Immature natural killer cell (primary cell): ENCODE measurements at places on chromosomes 5 and 9. TPM values are rescaled to one million over a fixed set of nuclear protein-coding genes. Genes with fewer than 3 reads are reported as not detected.

Gene IRX1
- not detected for polyA plus RNA-seq

Gene AGXT2
- polyA plus RNA-seq, result not detected

Gene HACD4
- 6.7 TPM for polyA plus RNA-seq

Gene FYB1
- 50.6 TPM for polyA plus RNA-seq

Gene TSSK1B
- not detected for polyA plus RNA-seq

Gene PNPLA7
- polyA plus RNA-seq, result 0.53 TPM

Gene SLC27A6
- polyA plus RNA-seq, result not detected

Gene SLC34A3
- polyA plus RNA-seq, result not detected

Gene FAM219A
- polyA plus RNA-seq, result 1.6 TPM

Gene CCNO
- polyA plus RNA-seq, result not detected

Gene DBH
- polyA plus RNA-seq, result not detected

DNA sequence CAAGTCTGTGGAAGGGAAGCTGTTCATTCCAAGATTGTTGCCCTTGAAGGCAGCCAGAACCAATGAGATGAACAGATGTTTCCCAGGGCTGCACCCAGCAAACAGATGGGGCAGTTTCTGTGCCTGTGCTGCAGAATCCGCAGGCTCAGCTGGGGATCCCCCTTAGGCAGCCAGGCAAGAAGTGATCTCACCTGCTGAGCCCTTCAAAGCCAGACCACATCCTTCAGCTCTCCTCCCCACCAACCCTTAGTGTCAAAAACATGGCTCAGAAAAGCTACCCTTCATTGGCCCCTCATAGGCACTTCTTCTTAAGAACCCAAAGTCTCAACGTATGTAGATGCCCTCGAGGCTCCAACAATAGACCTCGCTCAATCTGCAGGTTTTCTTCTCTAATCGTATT is 626.7 kb downstream of the CCDC171 start:
- no peaks in the 10 kb centered on the region for H3K36me3 ChIP-seq
- H3K27me3 ChIP-seq, result peaks cover 5% of the 10 kb centered on the region
- no peak overlapping the region for H3K4me3 ChIP-seq
- no peak for DNase-seq
- no peak overlapping the region for H3K27ac ChIP-seq

DNA sequence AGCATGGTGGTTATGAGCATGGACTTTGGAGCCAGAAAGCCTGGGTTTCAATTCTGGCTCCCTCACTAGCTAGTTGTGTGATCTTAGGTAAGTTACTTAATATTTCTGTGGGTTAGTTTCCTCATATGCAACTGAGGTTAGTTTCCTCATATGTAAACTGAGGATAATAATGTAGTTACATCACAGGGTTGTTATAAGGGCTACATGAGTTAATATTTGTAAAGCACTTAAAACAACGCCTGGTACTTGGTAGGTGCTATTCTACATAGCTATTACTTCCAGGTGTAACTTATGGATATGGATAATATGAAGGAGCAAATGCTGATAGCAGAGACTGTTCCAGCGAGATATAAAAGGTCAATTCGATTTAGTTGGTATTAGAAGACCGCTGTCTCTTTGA is 69.4 kb upstream of the POU5F2 start:
- no peak overlapping the region for H3K27ac ChIP-seq
- H3K27me3 ChIP-seq, result peaks cover 2% of the 10 kb centered on the region
- peaks cover 3% of the 10 kb centered on the region for H3K36me3 ChIP-seq

- no peaks in the 10 kb centered on the region for H3K36me3 ChIP-seq
- DNase-seq, result peak; percentile 11
- H3K4me3 ChIP-seq, result no peak overlapping the region
- no peaks in the 10 kb centered on the region for H3K27me3 ChIP-seq
- H3K27ac ChIP-seq, result no peak overlapping the region
- peaks cover 5% of the 10 kb centered on the region for H3K4me1 ChIP-seq
These were observed 37.4 kb downstream of the CPEB4 start for GRCh38 chr5:173925449-173926071.

- H3K27me3 ChIP-seq, result peaks cover 2% of the 10 kb centered on the region
- H3K27ac ChIP-seq, result no peak overlapping the region
- DNase-seq, result no peak
- H3K4me3 ChIP-seq, result no peak overlapping the region
- no peaks in the 10 kb centered on the region for H3K4me1 ChIP-seq
These were observed 23.9 kb upstream of the TMC1 start for GRCh38 chr9:72497447-72498046.

DNA sequence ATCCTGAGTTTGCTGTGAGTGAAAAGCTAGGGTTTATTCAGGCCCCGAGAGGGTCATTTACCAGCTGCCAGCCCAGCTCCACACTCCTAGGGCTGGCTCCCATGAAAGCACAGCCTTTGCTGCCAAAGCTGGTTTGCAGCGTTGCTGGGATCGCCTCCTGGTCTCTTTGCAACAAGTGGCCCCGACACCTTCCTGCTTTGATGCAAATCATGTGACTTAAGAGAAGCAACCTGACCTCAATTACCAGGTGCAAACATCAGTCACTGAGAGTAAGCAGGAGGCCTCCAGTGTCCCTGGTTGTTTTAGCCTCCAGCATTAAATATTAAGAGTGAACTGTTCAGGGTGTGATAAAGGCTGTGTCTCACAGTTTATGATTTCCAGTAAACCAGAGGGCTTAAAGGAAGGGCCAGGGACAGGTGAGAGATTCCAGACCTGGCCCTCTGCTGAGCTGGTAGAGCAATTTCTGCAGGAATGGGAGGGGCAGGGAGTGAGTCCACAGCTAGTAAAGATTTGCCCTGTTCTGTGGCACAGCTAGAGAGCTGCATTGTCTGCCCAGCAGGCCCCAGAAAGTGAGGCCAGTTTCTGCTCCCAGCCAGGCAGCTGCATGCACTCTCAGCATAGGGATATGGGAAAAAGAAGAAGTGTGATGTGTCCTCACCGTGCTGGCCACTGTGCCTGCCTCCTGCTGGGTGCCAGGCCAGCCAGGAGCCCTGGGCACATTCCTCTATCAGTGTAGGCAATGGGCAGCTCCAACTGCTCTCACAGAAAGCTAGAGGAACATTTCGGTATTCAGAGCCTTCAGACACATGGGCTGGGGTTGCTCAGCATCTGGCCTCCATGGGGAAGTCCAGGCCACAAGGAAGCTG is 58.0 kb downstream of the SLC22A5 start:
- H3K27me3 ChIP-seq, result peaks cover 12% of the 10 kb centered on the region
- peak overlapping the region; percentile 100 for H3K27ac ChIP-seq
- peak; percentile 87 for DNase-seq
- H3K4me3 ChIP-seq, result peak overlapping the region; percentile 78

GRCh38 chr9:127548352-127548881 is 63.7 kb upstream of the STXBP1 start:
- H3K4me1 ChIP-seq, result peaks cover 7% of the 10 kb centered on the region
- H3K27me3 ChIP-seq, result no peaks in the 10 kb centered on the region
- H3K27ac ChIP-seq, result no peak overlapping the region
- no peaks in the 10 kb centered on the region for H3K36me3 ChIP-seq

DNA sequence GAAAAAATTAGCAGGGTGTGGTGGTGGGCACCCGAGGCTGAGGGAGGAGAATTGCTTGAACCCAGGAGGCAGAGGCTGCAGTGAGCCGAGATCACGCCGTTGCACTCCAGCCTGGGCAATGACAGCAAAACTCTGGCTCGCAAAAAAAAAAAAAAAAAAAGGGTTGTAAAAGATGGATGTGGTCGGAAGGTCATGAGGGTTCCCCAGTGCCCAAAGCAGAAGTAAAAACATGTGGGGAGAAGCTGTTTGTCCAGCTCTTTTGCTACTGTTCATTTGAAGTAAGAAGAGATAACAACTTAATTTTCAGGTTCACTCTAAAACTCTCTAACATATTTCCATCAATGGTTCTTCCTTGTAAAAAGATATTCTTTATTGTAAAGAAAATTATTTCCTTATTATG is 57.1 kb upstream of the GOLPH3 start:
- no peak overlapping the region for H3K4me3 ChIP-seq
- no peak for DNase-seq
- H3K27me3 ChIP-seq, result no peaks in the 10 kb centered on the region

DNA sequence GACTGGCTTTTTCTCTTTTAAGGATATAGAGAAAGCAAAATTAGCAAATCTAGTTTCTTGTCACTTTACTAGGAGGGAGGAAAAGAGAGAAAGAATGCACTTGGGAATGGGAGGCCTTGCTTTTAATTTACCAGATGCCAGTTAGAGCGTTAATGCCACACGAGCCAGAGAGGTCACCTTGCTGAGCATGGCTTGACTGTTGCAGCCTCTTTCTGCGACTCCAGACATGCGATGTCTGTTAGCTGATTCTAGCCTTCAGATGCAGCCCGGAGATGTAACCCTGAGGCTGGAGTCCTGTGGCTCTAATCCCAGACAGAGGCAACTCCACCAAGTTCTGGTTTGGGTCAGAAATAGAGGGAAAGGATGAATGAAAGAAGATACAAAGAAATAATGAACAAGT is 152.5 kb downstream of the TRIO start:
- peaks cover 32% of the 10 kb centered on the region for H3K36me3 ChIP-seq
- no peak overlapping the region for H3K27ac ChIP-seq
- no peak for DNase-seq
- no peak overlapping the region for H3K4me3 ChIP-seq
- peaks cover 2% of the 10 kb centered on the region for H3K27me3 ChIP-seq

GRCh38 chr9:116767219-116767618 is 80.1 kb downstream of the TRIM32 start:
- no peaks in the 10 kb centered on the region for H3K36me3 ChIP-seq
- H3K27ac ChIP-seq, result no peak overlapping the region
- DNase-seq, result no peak

DNA sequence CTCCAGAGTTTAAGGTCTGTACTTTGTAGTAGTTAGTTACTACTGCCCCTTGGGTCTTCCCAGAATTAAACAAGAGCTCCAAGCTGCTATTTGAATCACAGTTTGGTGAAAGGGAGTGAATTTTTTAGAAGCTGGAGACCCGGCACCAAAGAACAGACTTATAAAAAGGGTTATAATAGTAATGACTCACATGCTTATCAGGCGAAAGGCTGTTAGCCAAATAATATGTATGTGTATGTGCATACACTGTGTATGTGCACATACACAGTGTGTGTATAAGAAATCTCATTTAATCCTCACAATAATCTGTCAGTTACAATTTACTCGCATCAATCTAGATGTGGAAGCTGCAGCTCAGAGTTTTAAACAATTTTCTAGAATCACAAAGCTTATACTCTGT is 59.5 kb upstream of the ITGA1 start:
- no peaks in the 10 kb centered on the region for H3K27me3 ChIP-seq
- no peak overlapping the region for H3K27ac ChIP-seq
- no peak for DNase-seq
- H3K4me3 ChIP-seq, result no peak overlapping the region
- peaks cover 54% of the 10 kb centered on the region for H3K4me1 ChIP-seq

GRCh38 chr9:137611623-137612609 is 6.4 kb downstream of the ARRDC1 start:
- peaks cover 8% of the 10 kb centered on the region for H3K4me1 ChIP-seq
- H3K36me3 ChIP-seq, result no peaks in the 10 kb centered on the region
- peak overlapping the region; percentile 39 for H3K27ac ChIP-seq
- DNase-seq, result no peak
- no peaks in the 10 kb centered on the region for H3K27me3 ChIP-seq

DNA sequence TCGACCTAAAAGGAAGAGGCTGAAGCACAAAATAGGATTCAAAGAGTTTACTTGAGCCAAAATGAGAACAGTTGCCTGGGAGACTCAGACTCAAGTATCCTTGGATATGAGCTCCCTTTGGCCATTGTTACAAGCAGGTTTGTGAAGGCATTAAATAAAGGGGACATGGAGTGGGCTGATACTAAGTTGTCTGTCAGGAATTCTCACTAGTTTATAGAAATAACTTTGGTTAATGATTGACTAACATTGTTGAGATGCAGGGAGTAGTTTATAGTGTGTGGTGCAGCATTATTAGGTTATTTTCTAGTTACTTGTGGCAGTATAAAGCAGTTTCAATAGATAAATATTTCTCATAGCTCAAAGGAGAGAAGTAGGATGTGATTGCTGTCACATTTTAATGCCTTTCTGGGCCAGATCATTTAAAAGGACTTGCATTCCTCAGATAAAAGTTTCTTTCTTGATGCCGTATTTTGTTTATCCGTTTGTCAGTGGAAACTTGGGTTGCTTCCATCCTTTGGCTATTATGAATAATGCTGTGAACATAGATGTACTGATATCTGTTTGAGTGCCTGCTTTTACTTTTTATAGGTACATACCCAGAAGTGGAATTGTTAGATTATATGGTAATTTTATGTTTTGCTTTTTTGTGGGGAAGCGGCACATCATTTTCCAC is 9.1 kb downstream of the AP3S1 start:
- H3K27me3 ChIP-seq, result peaks cover 1% of the 10 kb centered on the region
- no peak overlapping the region for H3K4me3 ChIP-seq
- no peak for DNase-seq
- no peak overlapping the region for H3K27ac ChIP-seq
- peaks cover 4% of the 10 kb centered on the region for H3K4me1 ChIP-seq

- DNase-seq, result no peak
- no peaks in the 10 kb centered on the region for H3K4me1 ChIP-seq
- H3K36me3 ChIP-seq, result no peaks in the 10 kb centered on the region
- no peak overlapping the region for H3K27ac ChIP-seq
- no peaks in the 10 kb centered on the region for H3K27me3 ChIP-seq
These were observed 110.0 kb downstream of the SLC28A3 start for GRCh38 chr9:84230355-84231145.

DNA sequence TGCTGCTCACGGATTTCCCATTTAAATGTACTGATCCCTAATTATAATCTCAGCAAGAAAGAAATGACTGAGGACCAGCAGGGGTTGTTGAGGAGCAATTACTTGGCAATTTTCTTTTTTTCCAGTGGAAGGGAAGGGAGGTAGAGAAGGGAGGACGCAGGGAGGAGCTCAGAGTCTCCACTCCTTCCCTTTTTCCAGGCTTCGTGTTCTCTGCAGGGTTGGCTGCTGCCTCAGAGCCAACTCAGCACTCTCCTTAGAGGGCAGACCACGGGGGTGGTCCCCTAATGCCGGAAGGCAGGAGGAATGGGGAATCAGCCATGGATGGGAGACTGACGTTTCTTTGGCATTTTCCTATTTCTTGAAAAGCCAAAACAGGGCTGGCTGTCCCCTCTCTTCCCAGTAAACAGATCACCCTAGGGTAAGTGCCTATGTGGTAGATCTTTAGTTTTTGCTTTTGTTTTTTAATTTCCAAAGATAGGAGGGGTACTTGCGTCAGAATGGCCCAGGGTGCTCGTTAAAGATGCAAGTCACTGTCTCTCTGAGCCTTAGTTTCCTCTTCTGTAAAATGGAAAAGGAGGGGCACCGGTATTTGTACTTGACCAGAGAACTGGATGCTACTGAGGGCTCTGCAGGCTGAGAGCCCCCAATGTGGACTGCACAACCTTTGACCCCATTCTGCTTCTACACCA is 39.6 kb upstream of the LCP2 start:
- no peak for DNase-seq
- peaks cover 1% of the 10 kb centered on the region for H3K27me3 ChIP-seq
- H3K27ac ChIP-seq, result no peak overlapping the region
- H3K36me3 ChIP-seq, result no peaks in the 10 kb centered on the region

DNA sequence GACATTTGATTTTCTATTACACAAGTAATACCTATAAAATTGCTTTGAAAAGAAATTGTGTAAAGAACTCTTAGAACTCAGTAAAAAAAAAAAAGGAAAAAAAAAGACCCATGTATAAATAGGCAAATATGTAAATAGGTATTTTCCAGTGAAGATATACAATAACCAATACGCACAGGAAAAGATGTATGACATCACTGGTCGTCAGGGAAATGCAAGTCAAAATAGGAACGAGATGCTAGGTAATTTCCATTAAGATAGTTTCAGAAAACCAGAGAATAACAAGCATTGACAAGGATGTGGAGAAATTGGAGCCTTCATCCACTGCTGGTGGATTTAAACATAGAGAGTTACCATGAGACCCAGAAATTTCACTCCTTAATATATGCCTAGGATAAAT is 708.8 kb downstream of the MTRR start:
- no peak for DNase-seq
- H3K27ac ChIP-seq, result no peak overlapping the region
- no peak overlapping the region for H3K4me3 ChIP-seq
- H3K4me1 ChIP-seq, result no peaks in the 10 kb centered on the region
